Ureter (tissue), 1 donor: ENCODE measurements at places on chromosomes 11 and 22. TPM values are rescaled to one million over a fixed set of nuclear protein-coding genes. Genes with fewer than 3 reads are reported as not detected.

- DNase-seq = no peak
Measured at GRCh38 chr11:102085864-102086551, 24.2 kb upstream of the YAP1 start.

Gene OR52A1
- total RNA-seq = not detected

GRCh38 chr22:35899736-35900135 is 128.9 kb downstream of the RBFOX2 start:
- no peak for DNase-seq

DNA sequence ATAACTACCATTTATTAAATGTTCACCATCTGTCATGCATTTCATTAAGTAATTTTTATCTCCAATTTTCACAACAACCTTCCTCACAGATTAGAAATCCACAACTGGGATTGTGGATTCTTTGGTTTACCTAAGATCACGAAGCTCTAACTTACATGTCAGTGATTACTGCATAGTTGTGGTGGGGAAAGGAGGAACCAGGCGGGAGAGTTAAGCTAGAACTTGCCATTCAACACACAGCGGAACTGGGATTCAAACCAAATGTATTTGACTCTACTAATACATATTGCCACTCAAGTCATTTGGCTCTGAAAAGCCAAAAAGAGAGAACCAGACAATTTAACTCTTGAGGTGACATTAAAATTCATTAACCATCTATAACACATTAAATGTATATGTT is 10.4 kb upstream of the LAYN start:
- DNase-seq = no peak

DNA sequence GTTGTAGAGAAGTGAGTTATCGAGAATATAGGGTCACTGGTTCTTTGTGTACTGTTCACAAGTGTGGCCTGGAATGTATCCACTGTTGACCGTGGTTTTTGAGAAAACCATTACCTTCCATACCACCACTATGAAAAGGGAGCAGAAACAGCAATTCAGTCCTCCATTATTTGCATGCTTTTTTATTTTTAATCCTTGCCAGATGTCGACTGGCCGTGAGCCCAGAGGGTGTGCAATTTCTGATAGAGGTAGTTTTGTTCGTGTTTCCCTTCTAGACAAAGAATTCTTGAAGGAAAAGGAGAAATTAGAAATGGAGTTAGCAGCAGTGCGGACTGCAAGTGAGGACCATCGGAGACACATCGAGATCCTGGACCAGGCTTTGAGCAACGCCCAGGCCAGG is 81.7 kb downstream of the AMOTL1 start:
- no peak for DNase-seq

Gene RFPL3
- not detected for total RNA-seq

Gene RIMBP3C
- total RNA-seq = 0.29 TPM

Gene DGAT2
- total RNA-seq = 24.0 TPM

GRCh38 chr11:24755260-24755839 is 258.5 kb downstream of the LUZP2 start:
- no peak for DNase-seq

GRCh38 chr11:126339073-126339862 is 16.2 kb upstream of the ST3GAL4 start:
- no peak for DNase-seq

- DNase-seq = no peak
Measured at GRCh38 chr22:48171271-48171691, 1408.8 kb downstream of the TBC1D22A start.

Gene MYEOV
- not detected for total RNA-seq

Gene POU2AF2
- 1.2 TPM for total RNA-seq

DNA sequence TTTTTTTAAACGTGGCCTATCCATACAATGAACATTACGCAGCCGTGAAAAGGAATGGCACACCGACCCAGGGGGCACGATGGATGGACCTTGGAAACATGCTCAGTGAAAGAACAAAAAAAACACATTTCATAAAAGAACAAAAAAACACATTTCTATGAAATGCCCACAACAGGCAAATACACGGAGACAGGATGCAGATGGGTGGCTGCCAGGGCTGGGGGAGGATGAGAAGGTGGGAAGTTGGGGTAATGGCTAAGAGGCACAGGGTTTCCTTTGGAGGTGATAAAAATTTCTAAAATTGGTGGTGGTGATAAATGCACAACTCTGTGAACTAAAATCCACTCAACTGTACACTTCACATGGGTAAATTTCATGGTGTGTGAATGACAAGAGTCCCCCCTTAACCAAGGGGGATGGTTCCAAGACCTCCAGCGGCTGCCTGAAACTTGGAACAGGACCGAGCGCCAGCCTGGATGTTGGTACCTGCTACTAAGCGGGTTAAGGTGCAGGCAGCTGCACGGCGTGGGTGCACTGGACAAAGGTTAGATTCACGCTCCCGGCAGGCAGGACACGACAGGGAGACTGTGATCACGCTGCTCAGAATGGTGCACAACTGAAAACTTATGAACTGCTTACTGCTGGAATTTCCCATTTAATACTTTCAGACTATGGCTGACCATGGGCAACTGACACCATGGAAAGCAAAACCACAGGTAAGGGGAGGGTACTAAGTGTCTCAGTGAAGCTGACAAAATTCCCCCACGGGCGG is 16.5 kb downstream of the BRD1 start:
- DNase-seq = no peak

GRCh38 chr11:110897035-110897434 is 184.8 kb upstream of the ARHGAP20 start:
- no peak for DNase-seq

- DNase-seq = no peak
Measured at GRCh38 chr11:82752801-82753200, 19.1 kb upstream of the FAM181B start.

Gene RTN4RL2
- 1.5 TPM for total RNA-seq
